ENCODE measurements at places on chromosomes 2 and 18.

- no peak for DNase-seq
These were observed 39.2 kb upstream of the KIDINS220 start for GRCh38 chr2:8876628-8877027.

- no peak for DNase-seq
These were observed 473.3 kb downstream of the FBXO15 start for GRCh38 chr18:73674125-73674865.

DNA sequence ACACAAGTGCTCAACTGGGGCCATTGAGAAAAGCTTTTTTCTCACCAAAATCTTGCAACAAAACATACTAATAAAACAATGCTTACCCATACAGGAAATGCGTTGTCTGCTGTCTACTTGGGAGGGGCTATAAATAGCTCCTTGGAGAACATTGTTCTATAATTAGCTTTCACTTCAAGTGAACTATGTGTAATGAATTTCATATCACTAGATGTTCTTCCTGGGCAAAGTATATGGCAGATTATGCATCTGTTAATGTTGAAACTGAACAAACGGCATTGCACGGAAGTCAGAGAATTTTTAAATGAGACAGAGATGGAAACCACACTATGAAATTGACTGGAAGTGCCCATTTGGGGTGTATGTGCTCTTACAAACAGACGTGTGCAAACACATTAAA is 6.4 kb upstream of the NPAS2 start:
- no peak for DNase-seq

GRCh38 chr2:152449578-152449977 is 114.6 kb downstream of the FMNL2 start:
- DNase-seq = no peak

- no peak for DNase-seq
These were observed 373.1 kb upstream of the NETO1 start for GRCh38 chr18:73240899-73241298.

- DNase-seq = no peak
These were observed 155.1 kb downstream of the DYSF start for GRCh38 chr2:71608441-71608840.

DNA sequence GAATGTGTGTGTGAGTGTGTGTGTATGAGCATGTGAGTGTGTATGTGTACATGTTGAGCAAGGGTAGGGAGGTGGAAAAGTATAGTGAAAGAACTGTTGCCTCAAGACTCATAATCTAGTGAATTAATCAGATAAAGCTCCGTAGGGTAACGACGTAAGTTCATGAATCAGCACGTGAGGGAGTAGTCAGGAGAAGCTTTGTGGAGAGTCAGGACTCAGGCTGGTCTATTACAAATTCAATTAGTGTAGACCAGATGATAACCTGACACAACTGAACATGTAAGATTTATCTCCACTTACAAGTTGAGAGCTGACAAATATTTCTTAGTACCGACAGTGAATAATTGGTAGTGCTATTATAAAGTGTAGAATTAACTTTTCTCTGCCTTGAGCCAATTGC is 194.5 kb downstream of the RAD51AP2 start:
- DNase-seq = no peak

DNA sequence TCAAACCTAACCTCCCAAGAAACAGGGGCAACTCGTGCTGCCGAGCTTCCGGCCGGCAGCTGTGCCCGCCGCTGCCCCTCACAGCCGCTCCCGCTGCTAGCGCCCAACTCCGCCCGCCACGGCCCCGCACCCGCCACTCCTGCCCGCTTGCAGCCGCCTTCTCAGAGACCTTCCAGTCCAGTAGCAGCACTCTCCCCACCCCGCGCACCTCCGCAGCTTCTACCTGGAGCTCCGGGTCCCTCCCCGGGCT is 722 bp upstream of the C2orf15 start:
- no peak for DNase-seq

DNA sequence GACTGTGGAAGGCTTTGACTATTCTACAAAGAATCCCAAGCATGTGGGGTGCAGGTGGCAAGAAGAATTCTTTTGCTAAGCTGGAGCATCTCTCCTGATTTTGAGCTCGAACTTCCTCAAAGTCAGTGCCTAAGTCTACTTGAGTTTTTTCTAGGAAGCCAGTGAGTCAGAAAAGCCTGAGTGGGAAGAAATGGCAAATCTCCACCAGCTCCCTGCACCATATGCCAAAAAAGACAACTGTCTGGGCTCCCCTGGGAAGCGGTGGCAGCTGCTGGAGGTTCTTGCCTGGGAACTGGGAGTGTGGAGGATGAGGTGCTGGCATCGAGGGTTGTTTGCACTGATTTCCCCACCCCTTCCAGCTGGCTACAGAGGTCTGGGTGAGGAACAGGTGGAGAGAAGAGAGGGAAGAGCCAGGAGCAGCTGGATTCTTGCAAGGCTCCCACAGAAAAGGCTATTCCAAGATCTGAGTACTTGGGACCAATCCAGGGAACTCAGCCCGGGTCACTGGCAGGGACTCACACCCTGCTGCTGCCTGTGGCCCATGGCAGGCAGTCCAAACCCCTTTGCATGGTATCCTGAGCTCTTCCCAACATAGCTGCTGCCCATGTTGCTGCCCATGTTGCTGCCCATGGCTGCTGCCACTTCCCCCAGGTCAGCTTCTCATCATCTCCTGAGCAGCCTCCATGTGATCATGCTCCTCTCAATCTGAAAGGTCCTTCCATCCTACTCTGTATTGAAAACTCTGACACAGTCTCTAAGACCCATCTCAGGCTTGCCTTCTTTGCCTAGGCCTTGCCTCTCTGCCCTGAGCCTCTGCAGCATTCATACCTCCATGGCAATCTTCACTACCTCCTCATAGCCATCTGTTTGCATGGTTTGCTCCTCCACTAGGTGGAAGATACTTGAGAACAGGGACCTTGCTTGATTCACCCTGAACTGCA is 128.3 kb upstream of the SPATS2L start:
- DNase-seq = no peak

- no peak for DNase-seq
These were observed 2.5 kb upstream of the MREG start for GRCh38 chr2:216015722-216016464.

- DNase-seq = no peak
These were observed 300.2 kb upstream of the ETAA1 start for GRCh38 chr2:67096886-67097285.

DNA sequence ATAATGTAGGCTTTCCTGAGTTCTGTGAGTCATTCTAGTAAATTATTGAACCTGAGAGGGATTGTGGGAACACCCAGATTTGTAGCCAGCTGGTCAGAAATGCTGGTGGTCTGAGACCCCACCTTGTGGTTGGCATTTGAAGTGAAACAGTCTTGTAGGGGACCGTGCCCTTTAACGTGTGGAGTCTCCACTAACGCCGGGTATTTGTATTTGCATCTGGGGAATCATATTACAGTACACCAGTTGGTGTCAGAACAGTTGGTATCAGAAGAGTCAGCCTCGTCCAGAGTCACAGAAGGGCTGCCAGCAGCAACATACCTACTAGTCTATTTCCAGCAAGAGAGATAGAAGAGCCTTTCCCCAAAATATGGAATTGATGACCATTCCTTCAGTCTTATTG is 38.3 kb upstream of the PTPN4 start:
- DNase-seq = no peak

GRCh38 chr2:66236067-66236685 is 198.7 kb upstream of the MEIS1 start:
- DNase-seq = no peak

DNA sequence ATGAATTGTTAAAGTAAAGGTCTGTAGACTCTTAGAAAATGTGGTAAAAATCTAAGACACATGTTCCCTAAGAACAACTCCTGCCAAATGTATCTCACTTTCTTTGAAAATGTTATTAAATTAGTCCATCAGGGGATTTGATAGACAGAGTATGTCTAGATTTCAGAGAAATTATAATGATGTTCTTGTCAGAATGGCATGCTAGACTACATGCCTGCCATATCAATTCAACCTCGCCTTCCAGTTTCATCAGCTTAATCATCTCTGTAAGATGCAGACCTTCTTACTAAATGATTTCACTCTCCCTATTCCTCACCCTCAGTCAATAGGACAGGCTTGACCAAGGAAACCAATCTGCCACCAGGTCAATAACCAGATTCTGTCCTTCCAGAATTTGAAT is 368.4 kb downstream of the TXNL1 start:
- no peak for DNase-seq

GRCh38 chr2:61943251-61943650 is 37.8 kb downstream of the COMMD1 start:
- no peak for DNase-seq

GRCh38 chr18:79575891-79576685 is 103.5 kb upstream of the CTDP1 start:
- peak; percentile 86 for DNase-seq
